ENCODE measurements at places on chromosomes 11 and 22.

GRCh38 chr22:36239150-36239400 lies 252 bp downstream of the APOL2 start:
- DNase-seq = no peak

- no peak for DNase-seq
Measured at GRCh38 chr22:25770333-25770732, 28.3 kb downstream of the MYO18B start.

- DNase-seq = no peak
Measured at GRCh38 chr22:26477341-26477731, 6.2 kb downstream of the HPS4 start.

GRCh38 chr11:131584785-131585592 lies 214.6 kb downstream of the NTM start:
- DNase-seq = no peak

DNA sequence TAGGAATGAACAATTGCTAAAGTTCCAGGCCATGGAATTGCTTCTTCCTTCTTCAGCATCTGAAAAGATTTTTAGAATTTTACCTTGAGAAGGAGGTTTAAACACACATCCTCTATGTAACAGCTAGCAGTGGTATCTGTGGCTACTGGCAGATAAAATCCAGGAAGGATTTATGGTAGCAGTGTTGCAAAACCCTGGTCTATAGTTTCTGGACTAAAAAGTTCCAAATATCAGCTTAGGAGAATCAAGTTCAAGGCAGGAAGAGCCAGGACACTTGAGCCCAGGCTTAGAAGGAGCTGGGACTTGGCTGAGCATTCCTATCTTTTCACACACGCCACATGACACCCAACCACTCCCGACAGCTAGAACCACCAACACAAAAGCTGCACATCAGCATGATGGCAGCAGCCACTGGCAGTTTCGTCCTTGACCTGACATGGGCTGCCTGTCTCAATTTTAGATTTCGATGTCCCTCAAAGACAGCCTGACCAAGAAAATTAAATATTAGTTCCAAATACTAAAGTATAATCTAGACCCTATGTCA lies 14.1 kb downstream of the LARGE2 start:
- DNase-seq = no peak

GRCh38 chr11:116986521-116987105 lies 111.6 kb downstream of the SIK3 start:
- DNase-seq = peak; percentile 91

DNA sequence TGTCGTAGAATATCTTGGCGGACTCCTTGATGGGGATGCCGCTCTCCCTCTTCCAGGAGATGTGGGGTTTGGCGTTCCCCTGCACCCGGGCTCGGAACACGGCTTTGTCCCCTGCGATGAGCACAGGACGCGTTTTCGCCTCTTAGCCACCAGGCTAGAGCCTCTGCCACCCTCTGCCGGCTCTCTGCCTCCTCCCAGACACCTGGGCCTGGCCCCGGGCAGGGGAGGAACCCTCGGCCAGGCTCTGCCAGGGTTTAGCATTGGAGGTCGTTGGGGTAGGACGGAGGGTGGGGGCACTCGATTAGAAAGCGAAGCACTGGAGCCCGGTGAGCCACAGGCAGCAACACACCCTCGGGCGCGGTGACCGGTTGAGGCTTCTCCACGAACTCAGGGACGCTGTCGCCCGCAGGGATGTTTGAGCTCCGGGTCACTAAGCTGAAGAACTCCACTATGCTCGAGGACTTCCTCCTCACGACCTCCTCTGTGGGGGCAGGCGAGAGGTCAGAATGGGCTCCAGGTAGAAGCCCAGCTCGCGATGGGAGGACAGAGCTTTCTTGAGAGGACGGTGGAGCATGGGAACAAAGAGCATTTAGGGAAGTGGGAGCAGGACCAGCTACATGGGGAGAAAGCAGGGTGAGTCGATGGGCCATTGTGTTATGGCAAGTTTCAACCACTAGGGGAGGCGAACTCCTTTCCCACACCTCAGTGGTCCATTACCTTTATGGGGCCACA lies 4.3 kb downstream of the IGSF22 start:
- DNase-seq = peak; percentile 47
